ENCODE measurements at places on chromosomes 16 and 17.

DNA sequence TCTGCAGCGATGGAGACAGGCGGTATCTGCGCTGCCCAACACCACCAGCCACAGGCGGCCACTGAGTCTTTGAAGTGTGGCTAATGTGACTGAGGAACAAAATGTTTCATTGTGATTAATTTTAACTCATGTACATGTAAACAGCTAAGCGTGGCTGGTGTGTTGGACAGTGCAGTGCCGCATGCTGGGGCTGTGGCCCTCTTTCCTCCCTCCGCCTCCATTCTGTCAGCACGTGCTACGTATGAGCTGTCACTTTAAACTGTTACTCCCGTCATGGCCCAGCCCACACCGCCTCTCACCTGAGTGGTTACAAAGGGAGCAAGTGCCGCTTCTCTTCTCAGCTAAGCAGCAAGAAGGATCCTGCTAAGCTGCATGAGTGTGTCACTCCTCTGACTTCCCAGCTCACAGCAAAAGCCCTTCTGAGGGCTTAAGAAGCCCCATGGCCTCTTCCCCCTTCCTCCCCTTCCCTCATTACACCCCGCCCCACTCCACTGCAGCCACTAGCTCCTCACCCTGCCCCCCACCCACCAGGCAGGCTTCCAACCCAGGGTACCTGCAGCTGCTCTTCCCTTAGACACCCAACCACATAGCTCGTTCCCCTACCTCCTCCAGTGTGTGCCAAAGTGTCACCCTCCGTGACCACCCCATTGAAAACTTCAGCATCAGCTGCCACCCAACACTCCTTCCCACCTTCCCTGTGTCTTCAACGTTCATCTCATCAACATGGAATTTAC lies 15.0 kb downstream of the HASPIN start:
- no peak for DNase-seq

DNA sequence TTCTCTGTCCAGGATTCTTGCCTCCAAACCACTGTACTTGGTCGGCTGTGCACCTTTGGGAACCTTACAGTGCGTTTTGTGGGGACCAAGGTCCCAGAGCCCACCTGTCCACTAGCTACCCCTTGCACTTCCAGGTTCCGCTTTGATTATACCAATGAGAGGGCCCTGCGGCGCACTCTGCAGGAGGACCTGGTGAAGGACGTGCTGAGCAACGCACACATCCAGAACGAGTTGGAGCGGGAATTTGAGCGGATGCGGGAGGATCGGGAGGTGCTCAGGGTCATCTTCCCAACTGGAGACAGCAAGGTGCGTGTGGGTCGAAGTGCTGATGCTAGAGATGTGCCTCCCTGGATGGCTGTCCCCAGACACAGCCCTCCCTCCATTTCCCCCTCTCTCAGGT lies 18.8 kb downstream of the POLR2A start:
- no peak for DNase-seq

GRCh38 chr17:56755310-56755709 lies 78.4 kb downstream of the C17orf67 start:
- DNase-seq = no peak

- no peak for DNase-seq
These were observed 7.7 kb upstream of the PIEZO1 start for GRCh38 chr16:88792668-88793250.

DNA sequence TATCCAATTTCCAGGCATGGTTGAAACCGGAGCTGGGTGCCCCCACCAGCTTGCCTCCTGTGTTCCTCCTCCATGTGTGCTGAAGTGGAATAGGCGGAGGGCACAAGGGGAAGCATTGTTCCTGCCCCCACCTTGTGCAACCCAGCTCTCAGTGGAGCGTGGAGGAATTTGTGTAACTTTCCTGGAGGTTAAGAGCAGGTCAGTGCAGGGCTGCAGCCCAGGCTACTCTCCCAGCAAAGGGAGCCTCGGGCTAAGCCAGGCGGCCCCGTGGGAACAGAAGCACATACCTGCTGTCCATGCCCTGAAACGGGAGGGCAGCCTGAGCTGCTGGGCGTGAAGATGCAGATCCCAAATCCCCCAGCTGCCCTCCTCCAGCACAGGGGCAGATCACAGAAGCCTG lies 158.8 kb upstream of the LHX1 start:
- no peak for DNase-seq

DNA sequence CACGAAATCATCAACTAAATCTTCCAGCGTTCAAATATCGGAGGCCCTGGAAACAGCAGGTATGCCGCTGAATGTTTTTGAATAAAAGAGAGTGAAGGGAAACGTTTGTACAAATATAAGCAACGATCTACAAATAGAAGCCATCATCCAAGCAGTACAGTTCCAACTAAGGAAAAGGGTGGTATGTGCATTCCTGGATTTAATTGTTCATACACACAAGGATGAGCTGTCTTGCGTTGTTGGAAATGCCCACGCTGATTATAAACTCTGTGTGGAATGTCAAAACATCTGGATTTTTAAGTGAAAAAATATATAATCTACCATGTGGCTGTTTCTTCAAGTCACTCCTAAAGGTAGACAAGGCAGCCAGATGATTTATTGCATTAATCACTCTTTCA lies 191.8 kb upstream of the HSBP1 start:
- no peak for DNase-seq

DNA sequence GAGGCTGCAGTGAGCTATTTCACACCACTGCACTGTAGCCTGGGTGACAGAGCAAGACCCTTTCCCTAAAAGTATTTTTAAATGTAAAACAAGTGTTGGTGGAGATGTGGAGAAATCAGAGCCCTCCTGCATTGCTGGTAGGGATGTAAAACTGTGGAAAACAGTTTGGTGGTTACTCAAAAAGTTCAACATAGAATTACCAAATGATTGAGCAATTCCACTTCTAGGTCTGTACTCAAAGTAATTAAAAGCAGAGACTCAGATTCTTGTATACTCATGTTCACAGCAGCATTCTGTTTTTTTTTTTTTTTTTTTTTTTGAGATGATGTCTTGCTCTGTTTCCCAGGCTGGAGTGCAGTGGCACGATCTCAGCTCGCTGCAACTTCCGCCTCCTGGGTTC lies 141.8 kb downstream of the PITPNC1 start:
- no peak for DNase-seq

GRCh38 chr16:27230562-27231001 lies 27.3 kb downstream of the KDM8 start:
- DNase-seq = no peak

DNA sequence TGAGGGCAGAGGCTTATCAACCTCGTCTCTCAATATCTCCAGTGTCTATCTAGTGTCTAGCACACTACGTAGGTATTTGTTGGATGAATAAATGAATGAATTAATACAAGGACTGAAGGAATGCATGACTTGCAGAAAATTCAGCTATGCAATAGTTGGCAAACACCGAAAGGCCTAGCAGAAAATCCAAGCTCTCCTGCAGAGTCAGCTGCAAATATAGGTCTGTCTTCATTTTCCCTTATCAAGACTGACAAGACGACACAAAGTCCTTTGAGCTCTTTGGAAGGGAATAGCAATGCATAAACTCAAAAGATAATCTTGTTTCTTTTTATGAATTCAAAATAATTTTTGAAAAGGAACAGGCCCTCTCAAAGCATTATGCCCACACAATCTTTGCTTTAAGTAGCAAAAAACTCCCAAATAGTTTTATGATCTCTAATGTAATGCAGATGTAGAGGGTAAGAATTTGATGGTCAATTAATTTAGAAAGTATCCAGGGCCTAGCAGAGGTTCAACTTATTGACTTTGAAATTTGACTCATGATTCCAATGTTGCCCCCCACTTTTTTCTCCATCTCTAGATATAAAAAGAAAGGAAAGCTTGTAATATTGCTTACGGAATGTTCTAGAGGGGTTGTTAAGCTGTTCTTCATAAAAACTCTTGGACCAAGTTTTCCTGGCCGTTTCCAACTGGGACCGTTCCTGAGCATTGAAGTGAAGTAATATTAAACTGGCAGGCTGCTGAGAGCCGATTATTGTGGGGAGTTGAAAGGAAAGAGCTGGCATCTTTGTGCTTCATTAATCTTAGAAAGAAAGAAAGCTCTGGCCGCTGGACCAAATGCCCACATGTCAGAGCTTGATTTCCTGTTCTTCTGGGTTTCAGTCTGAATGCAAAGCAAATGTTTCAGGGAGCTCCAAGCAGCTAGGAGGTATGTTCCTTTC lies 227.3 kb downstream of the HS3ST3A1 start:
- no peak for DNase-seq

DNA sequence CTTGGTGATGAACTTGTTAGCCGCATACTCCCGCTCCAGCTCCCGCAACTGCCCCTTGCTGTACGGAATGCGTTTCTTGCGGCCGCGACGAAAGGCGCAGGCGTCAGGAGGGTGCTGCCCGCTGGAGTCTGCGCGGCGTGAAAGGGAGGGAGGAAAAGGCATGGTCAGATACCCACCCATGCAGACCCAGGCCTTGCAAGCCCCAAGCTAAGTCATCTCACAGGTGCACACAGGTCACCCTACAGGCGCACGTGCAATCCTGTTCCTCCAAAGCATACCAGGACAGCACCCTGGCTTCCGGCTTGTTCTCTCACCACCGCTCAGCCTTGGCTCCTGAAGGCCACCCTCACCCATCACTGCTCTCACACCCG lies 1.6 kb downstream of the HOXB13 start:
- no peak for DNase-seq

DNA sequence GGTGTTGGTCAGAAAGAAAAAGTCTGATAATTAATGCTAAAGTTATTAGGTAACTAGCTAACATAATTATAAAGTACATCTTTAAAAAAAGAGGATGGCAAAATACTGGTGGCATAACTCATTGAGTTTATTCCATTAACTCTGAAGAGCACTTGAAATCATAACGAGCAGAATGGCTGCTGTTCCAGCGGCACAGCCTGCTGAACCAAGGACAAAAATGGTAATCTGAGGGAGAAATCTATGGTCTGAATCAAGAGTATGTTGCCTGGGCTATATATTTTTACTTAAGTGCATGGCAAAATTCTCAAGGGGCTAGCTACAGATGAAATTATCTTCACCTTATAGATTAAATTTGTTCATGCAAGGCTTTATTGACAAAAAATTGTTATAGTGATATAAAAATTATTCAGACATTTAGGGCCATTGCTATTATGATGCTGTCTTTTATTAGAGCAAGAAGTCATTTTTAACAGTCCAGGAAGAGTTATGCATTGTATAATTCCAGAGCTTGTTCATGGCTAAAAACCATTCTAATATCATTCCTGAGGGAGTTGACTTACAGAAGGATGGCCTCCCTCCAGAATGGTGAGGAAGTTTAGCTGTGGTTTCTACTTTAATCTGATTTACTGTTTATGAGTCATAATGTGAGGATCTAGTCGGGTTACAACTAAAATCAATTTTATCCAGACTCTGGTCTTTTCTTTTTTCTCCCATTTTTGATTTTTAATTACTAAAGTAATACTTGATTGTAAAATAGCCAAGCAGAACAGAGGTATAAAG lies 41.4 kb upstream of the ANKFN1 start:
- no peak for DNase-seq

All from SIG-M5 (cell line).